Activated CD4-positive, alpha-beta T cell treated with anti-CD3 and anti-CD28 coated beads, Interleukin-2, amount 50 U/mL, for 24 hours (primary cell): ENCODE measurements at places on chromosomes 2 and 18.

DNA sequence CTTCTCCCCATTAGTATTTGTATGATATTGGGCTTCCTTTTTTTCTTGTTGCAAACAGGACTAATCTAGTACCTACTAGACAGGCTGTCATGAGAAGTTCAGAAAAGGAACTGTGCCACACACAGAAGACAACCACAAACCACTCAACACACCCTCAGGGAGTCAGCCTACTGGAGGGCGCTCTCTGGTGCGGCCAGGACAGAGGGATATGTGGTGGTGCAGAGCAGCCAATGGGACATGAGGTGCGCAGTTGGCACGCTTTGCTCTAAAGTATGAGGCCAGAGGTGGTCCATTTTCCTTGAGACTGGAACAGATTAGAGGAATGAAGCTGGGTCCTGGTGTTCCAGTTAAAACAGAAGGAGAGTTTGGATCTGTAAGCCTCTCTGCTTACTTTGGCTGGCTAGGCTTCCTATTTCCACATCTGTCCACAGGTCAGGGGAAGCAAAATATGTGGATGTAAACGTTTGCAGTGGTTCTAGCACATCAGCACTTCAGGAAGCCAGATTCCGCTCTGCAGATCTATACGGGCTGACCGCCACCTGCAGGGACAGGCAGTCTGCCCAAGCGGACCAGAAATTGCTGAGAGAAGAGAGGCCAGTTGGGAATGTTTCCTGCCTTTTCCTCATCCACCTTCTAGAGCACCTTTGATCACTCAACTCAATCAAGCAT is 114.1 kb downstream of the GFPT1 start:
- no peak for DNase-seq

- peak; percentile 70 for DNase-seq
Observed at GRCh38 chr2:112623913-112624777, 21.6 kb upstream of the SLC20A1 start.

GRCh38 chr2:205177546-205177945 is 504.8 kb upstream of the NRP2 start:
- DNase-seq, result no peak

- no peak for DNase-seq
Observed at GRCh38 chr2:240213476-240214421, 73.3 kb upstream of the OTOS start.

DNA sequence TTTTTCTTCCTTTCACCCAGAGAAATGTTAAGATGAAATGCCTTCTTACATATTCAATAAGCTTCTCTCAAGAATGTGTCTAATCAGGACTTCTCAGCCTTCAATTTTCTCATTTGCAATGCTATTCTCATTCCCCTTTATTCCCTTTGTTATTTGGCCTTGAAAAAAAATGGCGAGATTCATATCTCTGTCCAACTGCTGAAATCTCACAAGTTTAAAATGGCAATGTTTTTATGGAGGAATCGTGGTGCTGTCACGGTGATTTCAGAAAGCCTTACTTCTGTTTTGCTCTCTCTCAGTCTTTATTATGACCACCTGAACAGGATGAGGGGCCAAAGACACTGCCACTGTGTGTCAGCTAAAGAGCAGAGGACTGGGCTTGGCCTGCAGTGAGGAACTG is 928.5 kb downstream of the DCC start:
- no peak for DNase-seq

DNA sequence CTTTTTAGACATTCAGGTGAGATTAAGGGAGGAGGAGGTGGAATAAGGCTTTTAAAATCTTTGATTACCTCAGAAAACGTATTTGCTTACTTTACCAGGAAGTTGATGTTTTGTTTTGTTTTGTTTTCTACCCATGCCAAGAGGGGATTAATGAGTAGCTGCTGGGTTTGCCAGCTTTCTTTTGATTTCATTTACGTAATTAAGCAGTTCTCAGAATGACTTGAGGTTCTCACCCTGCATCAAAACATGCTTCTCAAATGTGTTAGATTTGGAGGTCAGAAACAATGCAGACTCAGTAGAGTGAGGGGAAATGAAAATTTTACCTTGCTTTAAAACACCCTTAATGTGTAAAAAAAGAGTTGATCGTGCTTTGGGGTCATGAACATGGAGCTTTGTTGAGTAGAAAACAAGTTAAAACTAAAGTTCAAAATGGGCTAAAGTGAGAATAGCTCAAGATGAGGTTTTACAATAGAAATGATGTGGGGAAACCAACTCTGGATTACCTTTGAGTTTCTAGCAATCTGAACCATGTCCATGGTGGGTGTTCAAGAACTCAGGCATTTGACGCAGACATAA is 217.1 kb upstream of the EPAS1 start:
- DNase-seq, result no peak

GRCh38 chr2:113762377-113763118 is 6.1 kb upstream of the SLC35F5 start:
- DNase-seq, result no peak

DNA sequence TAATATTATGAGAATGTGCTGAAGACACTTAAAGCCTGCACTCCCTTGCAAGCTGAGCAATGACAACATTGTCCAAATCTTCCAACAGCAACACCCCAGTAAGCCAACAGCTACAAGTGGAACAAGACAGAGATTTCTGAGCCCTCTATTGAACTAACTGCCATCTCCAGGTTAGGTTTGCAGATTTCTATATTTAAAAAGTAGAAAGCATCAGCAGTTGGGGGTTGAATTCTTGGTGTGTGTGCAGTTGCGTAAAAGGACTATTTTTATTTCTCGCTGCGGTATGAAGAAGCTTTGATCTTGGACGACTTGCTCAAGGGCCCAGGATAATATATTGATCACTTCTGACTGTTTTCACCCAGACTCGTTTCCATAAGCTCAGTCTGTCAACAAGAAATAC is 106.2 kb upstream of the ZFP36L2 start:
- DNase-seq, result no peak

DNA sequence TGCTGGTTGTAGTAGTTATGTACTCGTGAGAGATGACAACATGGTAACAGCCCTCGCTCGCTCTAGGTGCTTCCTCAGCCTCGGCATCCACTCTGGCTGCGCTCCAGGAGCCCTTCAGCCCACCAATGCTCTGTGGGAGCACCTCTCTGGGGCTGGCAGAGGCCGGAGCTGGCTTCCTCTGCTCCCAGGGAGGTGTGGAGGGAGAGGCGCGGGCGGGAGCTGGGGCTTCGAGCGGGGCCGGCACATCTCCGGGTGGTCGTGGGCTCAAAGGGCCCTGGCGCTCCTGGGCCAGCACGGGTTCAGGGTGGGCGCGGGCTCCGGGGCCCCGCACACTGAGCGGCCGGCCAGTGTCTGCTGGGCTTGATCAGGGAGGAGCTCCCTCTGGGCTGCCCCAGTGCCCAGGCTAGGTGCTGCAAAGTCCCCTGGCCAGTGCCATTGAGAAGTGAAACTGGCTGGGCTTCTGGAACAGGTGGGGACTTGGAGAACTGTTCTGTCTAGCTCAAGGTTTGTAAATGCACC is 1012.1 kb downstream of the CNTNAP5 start:
- DNase-seq, result no peak

DNA sequence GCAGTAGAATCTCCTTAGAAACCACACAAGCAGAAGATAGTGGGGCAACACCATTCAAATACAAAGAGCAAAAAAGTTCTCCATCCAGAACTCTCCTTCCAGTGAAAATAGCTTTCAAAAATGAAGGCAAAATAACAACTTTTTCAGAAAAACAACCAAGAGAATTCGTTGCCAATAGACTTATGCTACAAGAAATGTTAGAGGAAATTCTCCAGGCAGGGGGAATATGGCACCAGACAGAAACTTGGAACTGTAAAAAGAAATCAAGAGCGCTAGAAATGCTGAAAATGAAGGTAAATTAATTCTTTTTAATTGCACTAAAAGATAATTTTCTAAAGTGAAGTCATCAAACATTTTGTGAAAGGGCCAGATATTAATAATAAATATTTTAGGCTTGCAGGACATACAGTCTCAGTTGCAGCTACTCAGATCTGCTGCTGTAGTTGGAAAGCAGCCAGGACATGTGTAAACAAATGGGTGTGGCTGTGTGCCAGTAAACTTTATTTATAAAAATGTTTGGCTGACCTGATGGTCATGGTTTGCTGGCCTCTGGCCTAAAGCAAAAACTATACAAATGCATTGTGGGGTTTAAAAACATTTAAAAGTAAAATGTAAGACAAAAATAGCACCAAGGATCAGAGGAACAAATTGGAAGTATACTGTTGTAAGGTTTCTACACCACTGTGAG is 73.7 kb upstream of the TGFA start:
- DNase-seq, result no peak

DNA sequence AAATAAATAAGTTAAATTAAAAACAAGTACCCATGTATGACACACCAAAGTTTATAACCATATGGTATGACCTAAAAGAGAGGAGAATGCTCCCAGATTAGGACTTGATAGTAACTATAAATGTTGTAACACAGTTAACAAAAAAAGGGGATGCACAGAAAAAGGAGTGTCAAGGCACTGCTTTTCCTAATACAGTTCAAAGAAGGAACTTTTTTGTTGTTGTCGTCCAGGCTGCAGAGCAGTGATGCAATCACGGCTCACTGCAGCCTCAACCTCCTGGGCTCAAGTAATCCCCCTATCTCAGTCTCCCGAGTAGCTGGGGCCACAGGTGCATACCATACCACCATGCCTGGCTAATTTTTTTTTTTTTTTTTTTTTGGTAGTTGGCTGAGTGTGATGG is 2.7 kb downstream of the NARS1 start:
- DNase-seq, result no peak

DNA sequence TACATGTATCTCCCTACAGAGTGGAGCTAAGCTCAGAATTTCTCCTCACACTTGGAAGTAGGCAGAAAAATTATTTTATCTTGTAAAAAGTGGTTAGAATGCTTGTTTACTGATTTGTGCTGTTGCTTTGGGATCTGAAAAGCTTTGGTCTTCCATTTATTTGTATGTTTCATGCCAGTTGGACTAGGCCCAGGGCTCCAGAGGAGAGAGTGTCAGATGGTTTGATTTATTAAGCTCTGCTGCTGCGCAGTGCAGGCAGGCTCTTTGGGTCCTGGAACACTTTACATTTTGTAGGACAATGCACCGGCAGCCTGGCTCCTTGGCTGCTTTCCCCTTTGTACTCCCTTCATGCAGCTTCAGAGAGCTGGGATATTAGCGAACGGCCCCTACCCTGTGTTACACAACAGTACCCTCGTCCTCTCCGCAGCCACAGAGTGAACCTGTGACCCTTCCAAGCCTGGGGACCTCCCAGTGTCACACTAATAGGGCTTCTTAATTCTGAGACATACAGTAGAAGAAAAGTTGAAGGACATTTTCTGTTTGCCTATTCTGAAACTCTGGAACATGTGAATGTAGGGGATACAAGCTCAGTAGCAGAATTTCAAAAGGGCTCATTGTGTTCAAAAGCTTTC is 56.7 kb upstream of the EML6 start:
- DNase-seq, result no peak

DNA sequence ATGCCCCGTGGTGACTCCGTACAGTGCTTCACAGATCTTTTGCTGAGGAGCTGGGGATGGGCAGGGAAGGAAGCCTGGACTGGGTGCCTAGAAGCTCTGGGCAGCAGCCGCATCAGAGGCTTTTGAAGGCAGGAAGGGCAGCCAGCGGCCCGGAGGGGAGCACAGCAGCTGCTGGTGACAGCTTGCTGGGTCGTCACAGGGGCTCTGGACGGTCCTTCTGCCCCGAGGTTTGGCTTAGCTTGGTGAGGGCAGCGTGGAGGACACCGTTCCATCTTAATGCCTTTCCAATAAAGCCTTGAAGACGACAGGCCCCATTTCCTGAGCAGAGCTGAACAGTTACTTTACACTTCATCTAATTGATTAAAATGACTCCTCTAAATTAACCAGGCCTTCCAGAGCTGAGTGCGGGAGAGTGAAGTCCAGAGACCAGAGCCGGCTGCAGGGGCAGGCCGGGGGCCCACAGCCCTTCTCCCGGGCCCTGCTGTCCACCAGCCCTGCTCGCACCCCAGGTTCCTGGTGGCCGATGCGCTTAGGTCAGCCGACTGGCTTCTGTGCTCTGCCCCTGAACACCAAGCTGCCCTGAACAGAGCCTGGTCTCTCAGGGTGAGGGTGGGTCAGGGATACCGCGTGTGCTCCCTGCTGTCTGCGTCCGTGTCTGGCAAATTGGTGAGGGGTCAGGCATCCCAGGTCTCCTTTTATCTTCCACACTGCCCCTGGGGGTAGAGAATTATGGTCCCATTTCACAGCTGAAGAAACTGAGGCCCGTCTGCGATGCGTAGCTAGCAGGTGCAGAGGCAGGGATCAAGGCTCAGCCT is 43.5 kb downstream of the RRM2 start:
- no peak for DNase-seq

- no peak for DNase-seq
Observed at GRCh38 chr2:25431604-25432003, 89.9 kb upstream of the DNMT3A start.

GRCh38 chr2:1997409-1997808 is 253.1 kb upstream of the PXDN start:
- DNase-seq, result no peak

GRCh38 chr2:42095923-42096408 is 48.1 kb downstream of the PKDCC start:
- peak; percentile 50 for DNase-seq
